Mesothelial cell of epicardium (in vitro differentiated cells): ENCODE measurements at places on chromosomes 11 and 22. TPM values are rescaled to one million over a fixed set of nuclear protein-coding genes. Genes with fewer than 3 reads are reported as not detected.
A peak's percentile ranks its signal among the peaks of the same experiment; 100 is the strongest.

- DNase-seq, result peak; percentile 43
Observed at GRCh38 chr11:57513911-57514537, 1.5 kb downstream of the SLC43A1 start.

- DNase-seq, result no peak
Observed at GRCh38 chr11:81033779-81034540, 1593.1 kb upstream of the TENM4 start.

DNA sequence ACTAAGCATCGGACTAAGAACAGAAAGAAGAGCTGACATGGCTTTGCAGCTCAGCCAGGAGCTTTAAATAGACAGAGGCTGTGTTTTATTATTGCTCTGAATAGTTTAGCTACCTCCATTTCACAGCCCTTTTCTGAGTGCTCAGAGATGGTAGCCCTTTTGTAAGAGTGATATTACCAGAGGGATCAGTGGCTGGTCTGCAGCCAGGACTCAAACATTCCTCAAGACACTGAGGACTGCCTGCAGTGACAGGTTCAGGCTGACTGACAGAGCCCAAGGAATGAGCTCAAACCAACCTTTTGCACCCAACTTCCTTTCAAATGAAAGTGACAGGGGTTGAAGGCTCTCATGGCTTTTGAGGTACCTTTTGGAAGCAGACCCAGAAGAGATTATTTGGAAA, 189.0 kb downstream of the DDX10 start:
- DNase-seq, result no peak

The OR8D1 gene
- total RNA-seq, result not detected in 3 replicates

DNA sequence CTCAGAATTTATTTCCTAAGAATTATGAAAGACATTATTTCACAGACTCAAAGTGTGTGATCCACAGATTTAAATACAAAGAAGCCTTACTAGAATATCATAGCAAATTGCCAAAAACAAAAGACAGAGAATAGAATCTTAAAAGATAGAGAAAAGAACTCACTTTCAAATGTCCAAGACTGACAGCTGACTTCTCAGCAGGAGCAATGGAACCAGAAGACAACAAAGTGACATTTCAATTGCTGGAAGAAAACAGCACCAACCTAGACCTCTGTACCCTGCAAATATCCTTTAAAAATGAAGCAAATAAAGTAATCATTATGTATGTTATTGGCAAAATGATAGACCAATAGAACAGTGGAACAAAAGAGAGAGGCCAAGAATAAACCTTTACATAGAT, 109.2 kb downstream of the TTC17 start:
- no peak for DNase-seq

- no peak for DNase-seq
Observed at GRCh38 chr11:20315800-20316199, 47.7 kb upstream of the HTATIP2 start.

- no peak for DNase-seq
Observed at GRCh38 chr22:17438026-17438425, 68.8 kb downstream of the CECR2 start.

DNA sequence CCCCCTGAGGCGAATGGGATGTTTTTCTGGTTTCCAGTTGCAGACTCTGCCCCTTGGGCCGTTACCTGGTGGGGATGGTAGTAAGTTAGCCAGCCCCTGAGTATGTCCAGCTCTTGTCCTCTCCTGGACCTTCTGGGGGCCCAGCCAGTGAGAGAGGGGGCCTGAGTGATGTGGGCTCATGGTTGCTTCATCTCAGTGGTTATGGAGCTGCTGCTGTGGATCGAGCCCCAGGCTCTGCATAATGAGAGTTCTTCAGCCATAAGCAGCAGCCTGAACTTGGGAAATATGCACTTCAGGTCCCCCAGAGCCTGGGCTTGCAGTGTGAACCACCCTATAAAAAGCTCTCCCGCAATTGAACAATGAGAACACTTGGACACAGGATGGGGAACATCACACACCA, 5.9 kb downstream of the TMPRSS13 start:
- no peak for DNase-seq

DNA sequence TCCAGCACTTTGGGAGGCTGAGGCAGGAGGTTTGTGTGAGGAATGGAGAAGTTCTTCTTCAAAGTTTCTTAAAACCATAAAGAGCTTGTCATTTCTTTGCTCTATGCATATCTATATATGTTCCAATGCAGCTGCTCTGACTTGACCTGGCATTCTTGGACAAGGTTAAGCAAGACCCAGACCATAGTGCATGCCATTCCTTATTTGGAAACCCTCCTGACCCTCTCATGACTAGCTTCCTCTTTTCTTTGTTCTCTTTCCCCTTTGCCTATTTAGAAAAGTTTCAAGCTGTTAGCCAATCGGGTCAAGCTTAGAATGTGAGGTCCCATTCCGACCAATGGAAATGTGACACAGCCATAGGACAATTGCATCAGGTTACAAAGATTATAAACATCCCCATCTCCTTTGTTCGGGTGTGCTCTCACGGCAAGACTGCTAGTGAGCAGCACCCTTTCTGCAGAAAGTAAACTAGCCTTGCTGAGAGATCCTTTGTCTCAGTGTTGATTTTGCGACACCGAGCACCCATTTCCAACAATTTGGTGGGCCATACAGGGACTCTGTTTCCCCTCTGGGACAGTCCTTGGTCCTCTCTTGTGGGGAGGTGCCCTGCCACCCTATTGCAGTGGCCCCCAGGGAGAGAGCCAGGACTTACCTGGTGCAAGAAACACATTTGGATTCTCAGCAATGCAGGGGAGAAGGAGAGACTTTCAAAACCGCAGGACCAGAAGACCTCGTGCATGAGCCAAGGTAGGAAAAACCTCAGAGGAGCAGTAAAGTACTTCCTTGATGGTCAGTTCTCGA, 39.9 kb upstream of the ANO1 start:
- DNase-seq, result no peak

DNA sequence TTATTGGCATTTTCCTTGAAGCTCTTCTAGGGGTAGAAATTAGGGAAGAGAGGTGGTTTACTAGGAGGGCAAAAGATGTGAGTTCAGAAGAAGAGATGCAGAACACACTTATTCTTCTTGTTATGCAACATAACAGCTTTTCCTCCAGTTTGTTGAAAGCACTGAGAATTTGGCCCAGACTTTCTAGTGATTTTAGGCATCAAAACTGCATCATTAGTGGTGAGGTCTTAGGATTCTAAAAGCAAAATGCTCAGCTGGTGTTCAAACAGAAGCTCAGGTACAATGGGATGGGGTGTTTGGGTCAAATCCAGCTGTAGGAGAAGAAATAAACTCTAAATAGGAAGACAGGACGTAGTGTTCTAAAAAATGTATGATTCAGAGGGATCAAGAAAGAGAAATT, 221.1 kb downstream of the OPCML start:
- no peak for DNase-seq

DNA sequence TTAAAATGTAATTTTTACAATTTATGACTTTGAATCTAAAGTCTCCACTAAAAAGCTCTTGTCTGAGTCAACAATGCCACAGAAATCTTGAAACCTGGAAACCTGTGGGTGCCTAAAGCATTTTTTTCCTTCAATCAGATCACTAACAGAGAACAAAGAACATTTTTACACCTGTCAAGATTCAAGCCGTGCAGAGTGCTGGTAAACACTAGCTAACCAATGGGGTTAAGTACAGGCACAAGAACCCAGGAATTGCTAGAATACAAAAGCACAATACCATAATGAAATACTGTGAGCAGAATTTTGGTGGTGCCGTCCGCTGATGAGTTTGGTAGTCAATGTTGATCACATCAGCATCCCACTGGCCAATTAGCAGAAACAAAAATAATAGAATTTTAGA, 380.3 kb upstream of the PITPNB start:
- DNase-seq, result no peak

DNA sequence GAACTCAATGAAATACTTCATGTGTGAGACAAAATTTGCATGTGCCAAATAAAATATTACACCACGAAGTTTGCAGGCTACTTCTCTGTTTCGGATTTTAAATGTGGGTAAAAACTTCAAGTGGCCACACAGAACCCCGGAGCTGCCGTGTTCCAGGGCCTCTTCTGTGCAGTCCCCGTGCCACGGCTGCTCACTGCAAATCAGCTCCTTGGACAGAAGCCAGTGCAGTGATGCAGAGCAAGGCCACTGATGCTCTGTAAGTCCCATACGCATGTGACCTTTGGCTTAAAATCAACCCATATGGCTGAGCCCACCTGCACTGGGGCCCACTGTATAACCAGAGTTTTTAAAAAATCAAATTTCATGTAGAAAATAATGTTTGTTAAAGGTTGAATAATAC, 1309.4 kb downstream of the TBC1D22A start:
- no peak for DNase-seq

DNA sequence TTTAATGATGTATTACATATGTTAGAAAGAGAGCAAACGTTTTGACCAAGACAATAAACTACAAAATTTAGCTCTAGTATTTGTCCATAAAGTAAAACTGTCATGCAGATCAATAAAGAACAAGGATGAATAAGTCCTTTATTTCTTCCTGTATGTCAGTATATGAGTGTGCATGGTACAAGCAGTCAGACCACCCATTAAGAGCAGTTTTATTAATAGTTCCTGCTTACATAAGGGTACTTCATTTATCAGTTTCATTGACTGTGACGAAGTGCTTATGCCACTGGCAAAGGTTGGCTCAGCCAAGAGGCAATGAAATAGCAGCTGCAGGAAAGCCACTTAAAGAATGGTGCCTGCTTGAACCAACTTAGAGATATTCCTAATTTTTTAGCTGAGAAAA, 913.0 kb upstream of the CNTN5 start:
- no peak for DNase-seq

DNA sequence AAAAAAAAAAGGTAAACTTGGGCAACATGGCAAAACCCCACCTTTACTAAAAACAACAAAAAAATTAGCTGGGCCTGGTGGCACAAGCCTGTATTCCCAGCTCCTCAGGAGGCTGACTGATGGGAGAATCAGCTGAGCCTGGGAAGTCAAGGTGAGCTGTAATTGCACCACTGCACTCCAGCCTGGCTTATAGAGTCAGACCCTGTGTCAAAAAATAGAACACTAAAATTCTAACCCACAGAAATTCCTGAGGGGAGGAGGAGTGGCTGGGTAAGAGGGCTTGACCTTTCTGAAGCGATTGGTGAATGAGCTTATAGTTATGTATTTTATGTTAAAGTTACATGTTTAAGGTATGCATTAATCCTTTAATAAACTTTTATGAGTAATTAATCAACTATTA, 53.3 kb downstream of the FAT3 start:
- DNase-seq, result no peak

The SHANK2 gene
- 2.1 to 3.8 TPM (median 2.2 TPM) in 3 replicates for total RNA-seq

DNA sequence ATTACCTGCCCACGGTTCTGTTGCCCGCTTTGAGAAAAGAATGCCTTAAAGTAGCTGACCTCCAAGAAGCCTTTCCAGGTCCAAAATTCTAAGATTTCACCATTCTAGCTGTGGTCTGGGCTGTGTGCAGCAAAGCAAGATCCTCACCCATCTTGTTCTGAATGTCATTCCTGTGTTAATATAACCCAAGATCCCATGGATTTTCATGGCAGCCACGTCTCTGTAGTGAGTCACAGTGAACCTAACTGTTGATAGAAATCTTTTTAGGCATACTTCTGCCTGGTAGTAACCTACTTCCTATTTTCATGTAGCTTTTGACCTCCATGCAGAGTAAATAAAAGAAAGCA, 210.0 kb downstream of the NAV2 start:
- DNase-seq, result no peak

- no peak for DNase-seq
Observed at GRCh38 chr22:44086271-44087088, 62.4 kb downstream of the PARVB start.

DNA sequence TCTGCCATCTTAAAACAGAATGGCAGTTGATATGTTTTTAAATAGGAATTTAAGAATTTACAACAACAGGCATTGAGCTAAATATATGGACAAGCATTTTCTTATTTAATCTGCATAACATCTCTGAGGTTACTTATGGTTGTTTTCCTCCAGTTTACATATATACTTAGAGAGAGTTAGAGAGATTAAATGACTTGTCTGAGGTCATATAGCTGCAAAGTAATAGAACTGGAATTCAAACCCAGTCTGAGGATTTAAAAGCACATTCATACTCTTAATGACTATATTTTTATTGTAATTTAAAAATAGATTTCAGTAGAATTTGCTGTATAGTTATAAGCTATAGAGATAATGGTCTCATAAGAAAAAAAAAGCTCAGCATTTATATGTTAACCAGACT, 81.4 kb upstream of the GRIK4 start:
- DNase-seq, result no peak

DNA sequence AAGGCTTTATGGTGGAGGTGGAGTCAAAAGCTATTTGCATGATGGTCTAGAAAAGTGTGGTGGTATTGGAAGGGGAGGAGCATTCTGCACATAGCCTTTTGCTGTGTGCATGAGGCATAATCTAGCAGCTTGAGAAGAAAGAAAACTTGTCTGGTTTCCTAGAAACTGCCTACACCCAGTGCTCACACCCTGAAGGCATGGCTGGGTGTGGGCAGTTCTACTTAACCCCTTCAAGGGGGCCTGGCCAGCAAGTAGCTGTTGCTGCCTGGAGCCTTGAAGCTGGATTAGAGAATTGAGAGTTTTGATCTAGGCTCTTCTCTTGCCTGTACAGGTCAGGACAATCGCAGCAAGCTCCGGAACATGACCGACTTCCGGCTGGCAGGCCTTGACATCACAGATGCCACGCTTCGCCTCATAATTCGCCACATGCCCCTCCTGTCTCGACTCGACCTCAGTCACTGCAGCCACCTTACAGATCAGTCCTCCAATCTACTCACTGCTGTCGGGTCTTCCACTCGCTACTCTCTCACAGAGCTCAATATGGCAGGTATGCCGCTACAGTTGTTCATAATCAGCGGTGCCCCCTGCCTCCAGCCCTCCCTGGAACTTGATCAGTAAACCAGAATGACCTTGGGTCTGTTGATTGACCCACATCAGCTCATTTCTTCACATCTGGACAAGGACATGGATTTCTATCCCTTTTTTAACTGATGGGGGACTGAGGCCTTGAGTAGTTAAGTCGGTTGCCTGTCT, 12.2 kb upstream of the GRK2 start:
- no peak for DNase-seq

DNA sequence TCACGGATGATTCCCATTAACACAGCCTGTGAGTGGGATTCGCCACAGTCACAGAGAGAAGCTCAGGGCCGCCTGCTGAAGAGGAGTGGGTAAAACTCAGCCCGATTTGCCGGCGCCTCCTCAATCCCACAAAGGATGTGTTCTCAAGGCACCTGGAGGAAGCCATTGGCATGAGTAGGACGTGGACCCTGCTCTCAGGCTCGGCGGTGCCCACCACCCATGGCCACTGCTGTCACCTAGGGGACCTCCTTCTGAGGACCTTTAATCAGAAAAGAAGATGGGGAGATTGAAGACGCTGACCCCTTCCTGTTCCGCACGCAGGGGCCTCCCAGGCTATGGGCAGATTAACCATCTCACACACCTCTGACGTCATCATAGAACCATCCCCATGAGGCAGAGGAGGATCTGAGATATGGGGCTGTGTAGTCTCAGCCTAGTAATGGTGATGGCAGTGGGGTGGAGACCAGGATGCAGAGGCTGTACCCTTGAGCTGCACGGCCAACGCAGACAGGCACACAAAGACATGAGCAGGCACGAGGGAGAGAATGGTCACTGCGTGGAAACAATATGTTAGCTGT, 571.8 kb downstream of the BRD1 start:
- DNase-seq, result no peak

- no peak for DNase-seq
Observed at GRCh38 chr11:129102756-129103155, 89.4 kb downstream of the ARHGAP32 start.
